ENCODE measurements at places on chromosomes 1 and 21.

DNA sequence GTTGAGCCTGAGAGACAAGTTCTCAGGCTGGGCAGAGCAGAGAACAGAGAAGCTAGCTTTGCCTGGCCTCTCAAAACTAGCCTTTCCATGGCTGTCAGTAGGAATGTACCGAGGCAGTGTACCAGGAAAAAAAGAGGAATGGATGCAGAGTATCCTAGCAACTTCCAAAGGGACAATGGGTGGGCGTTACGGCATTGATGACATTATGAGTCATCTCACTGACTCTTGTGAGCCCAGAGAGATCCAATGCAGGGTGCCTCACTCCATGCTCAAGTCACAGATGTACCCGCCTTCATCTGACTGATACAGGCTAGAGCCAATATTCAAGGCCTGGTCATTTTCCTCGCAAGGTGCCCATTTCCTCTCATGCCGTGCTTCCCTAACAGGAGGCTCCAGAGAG lies 51.4 kb upstream of the C8B start:
- DNase-seq = no peak

DNA sequence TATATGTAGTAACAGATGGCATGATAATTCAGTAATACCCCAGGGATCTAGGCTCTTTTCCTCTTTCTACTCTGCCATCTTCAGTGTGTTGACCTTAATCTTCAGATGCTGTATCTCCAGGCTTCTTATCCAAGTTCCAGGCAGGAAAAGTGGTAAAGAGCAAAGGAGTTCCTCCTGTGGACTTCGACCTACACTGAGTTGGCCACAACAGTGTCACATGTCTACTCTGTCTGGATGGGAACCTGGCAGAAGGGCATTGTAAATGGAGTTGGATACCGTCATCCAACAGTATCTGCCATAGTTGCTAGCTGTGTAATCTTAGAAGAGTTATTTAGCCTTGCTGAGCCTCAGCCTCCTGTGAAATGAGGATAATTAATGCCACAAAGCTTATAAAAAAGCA lies 21.9 kb downstream of the IL23R start:
- no peak for DNase-seq

DNA sequence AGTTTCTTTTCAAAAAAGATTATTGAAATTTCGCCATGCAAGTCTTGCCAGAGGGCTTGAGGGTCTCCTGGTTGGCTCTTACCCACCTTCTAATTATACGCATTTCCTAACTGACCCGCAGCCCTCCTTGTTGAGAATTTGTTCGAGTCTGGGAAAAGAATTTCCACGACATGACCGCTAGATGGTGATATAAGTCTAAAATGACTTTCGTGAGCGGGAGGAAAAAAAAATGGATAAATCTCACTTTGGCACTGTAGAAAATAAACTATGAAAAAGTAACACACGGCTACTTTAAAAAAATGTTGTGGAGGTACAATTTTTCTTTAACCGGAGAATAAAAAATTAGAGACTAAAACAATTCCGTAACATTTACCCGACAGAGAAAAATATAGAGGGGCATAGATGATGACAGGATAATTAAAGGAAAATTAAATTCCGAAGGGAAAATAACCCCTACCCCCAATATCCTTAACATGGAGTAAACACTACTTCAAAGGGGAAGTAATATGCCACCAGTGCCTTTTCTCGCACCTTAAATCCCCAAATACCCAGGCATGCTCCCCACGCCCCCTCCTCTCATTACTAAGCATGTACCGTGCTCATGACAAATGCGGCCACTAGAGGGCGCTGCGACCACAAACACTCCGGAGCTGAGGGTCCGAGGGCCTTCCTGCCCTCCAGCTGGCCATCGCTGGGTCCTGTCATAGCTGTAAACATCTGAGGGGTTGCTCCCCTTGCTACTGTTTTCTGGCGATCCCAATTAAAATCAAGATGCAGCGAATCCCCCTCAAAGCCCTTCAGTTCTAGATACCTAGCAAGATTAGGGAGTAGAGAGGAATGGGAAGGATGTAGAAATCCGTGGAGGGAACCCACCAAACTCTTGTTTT lies 266.9 kb downstream of the ASTN1 start:
- no peak for DNase-seq

- DNase-seq = no peak
Measured at GRCh38 chr1:154913273-154913672, 23.2 kb downstream of the PMVK start.

- no peak for DNase-seq
Measured at GRCh38 chr21:42080788-42081083, 9.6 kb downstream of the UMODL1 start.

DNA sequence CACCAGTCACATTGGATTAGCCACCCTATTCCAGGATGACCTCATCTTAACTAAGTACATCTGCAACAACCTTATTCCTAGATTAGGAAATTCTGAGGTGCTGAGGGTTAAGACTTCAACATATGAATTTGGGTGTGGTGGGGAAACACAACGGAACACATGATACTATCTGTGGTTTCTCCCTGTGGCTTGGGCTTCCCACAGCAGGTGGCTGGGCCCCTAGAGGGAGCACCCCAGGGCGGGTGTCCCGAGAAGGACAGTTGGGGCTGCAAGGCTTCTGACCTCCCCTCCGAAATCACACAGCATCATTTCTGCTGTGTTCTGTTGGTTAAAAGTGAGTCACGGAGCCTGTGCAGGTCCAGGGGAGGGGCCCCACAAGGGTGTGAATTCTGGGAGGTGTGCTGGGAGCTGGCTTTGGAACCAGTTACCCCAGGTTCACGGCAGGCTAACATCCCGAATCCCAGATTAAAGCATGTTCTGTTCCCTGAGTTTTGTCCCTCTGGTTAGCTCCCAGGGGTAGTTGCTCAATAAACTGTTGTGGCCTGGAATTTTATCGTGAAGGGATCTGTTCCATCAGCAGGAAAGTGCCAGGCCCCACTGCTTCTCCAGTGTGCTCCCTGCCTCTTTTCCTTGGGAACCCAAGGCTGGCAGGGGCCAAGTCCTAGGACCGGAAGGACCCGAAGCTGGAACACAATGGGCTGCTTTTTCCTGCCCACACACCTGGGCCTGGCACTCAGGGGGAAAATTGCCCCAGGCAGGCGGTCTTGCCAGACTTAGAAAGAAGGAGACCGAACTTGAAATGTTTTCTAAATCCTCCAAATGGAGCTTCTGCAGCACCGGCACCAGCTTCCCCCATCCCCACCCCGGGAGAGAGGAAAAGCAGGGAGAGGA lies 154.0 kb upstream of the WNT4 start:
- DNase-seq = no peak

DNA sequence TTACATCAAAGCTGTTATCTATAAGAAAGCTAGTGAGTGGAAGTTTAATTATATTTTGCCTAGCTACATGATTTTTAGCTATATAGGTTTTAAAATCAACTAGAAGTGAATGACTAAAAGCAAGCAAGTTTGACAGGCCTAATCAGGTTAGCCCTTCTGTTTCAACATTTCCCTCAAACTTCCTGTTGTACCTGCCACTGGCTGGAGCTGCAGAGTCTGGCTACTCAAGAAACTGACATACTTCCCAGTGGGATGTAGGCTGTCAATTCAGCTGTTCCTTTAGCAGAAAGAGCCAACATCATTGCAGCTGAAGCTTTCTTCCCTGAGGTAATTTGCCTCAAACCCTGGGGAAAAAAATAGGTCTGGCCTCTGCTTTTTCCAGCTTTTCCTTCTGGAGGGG lies 87.1 kb upstream of the TNR start:
- DNase-seq = no peak

GRCh38 chr1:28601696-28602095 lies 9.6 kb downstream of the RAB42 start:
- no peak for DNase-seq

GRCh38 chr1:26945728-26946127 lies 14.5 kb downstream of the KDF1 start:
- no peak for DNase-seq

GRCh38 chr21:36966821-36967768 lies 626 bp upstream of the HLCS start:
- DNase-seq = no peak

DNA sequence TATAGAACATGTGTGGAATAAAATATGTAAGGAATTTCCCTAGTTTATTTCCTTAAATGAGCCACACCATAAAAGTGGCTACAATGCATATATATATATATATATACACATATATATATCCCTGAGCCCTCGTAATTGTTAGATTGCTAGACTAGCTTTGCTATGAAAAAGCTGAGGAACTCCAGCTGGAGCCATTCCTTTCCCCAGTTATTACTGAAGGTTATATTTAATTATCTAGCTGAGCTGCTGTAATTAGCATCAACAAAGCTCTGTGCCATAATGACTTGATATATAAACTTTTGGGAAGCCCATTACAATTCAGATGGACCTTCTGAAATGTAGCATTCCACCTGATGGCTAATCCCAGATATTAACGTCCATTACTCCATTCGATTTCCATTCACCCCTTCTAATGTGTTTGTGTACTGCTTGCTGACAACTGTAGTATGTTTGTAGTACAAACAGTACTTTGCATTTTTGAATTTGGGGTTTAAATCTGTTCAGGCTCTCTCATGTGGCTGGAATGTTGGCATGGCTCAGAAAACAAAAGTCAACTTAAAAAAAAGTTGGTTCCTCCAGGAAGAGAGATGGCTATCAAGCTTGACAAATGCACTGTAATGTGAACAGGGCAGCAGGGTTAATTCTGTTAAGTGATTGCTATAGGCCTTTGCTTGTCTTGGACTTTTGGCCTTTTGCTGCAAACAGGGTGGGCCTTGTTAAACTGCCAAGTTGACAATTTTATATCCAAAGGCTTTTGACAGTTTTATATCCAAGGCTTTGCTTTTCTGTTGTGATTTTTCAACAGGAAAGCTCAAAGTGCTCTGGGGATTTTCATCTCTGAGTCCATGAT lies 170.0 kb downstream of the LTN1 start:
- DNase-seq = no peak

- no peak for DNase-seq
Measured at GRCh38 chr1:42981255-42981805, 22.7 kb upstream of the SLC2A1 start.

DNA sequence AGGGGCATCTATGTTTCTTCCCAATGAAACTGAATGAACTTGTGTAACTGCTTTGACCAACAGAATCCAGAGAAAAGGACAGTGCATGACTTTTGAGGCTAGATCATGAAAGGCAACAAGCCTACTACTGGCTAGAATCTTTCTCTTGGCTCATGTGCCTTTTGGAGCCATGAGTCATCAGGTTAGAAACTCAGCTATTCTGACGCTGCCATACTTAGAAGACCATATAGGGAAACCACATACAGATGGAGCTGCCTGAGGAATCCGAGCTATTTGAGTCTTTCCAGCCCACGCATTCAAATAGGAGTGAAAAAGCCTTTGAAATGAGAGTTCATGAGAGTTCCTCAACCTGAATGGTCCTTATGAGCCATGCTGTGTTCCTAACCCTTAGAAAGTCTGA lies 738.5 kb upstream of the CHRM3 start:
- no peak for DNase-seq

DNA sequence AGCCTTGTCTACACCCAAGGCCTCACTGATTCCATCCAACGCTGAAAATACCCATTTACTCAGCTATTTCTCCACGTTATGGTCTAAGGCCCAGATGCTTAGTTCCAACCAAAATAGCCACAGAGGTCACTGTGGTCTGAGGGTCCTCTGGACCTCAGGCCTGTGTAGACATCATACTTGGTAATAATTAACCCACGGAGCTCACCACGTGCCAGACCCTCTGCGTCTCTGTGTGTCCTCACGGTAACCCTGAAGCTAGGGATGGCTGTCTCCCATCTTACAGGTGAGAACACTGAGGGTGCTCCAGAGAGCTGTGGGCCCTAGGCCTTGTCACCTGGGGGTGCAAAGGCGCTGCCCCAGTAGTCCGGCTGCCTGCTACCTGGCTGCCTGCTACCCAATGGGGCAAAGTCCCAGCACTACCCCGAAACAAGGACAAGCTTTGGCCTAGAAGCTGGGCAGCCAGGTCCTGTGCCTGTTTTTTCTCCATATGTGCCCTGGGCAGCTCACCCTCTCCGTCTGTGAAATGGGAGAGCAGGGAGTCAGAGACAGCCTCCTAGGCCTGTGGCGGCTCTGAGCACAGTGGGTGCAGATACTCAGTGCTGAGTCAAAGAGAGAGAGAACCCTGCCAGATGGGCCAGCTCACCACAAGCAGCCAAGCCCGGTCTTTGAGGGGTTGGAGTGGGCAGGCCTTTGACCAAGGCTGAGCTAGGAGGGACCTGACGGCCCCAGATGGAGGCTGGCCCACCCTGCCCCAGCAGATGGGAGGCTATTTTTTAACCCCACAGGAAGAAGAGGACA lies 17.0 kb upstream of the RUNX3 start:
- DNase-seq = no peak

- DNase-seq = no peak
Measured at GRCh38 chr1:228544021-228544850, 57.1 kb downstream of the RNF187 start.

GRCh38 chr1:6686294-6686693 lies 15.3 kb downstream of the DNAJC11 start:
- DNase-seq = no peak

GRCh38 chr1:208387908-208388811 lies 144.0 kb upstream of the PLXNA2 start:
- no peak for DNase-seq

DNA sequence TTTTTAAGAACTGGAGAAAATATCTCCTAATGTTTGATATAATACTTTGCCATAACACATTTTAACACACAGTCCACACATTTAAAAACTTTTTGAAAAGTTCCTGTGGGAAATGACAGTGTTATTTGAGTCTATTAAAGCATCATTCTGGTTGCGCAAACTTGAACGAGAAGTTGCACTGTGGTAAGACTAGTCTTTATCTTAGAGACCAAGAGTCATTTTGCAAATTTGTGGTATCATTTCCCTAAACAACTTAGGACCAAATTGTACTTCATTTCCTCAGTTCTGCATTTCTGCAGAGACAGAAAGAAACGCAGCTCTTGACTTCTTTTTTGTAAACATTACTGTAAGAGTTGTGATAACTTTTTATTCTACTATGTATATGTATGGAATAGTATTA lies at the start of gene RGS18:
TSS of gene RGS18 (plus strand) at position 282 of the 400 bp plus-strand sequence. CDS start 176 bp downstream, outside the sequence.
- DNase-seq = no peak

Measured in activated CD4-positive, CD25-positive, alpha-beta regulatory T cell treated with anti-CD3 and anti-CD28 coated beads, Interleukin-2, amount 50 U/mL, for 16 hours (primary cell).